ENCODE measurements at places on chromosomes 11 and 22.

DNA sequence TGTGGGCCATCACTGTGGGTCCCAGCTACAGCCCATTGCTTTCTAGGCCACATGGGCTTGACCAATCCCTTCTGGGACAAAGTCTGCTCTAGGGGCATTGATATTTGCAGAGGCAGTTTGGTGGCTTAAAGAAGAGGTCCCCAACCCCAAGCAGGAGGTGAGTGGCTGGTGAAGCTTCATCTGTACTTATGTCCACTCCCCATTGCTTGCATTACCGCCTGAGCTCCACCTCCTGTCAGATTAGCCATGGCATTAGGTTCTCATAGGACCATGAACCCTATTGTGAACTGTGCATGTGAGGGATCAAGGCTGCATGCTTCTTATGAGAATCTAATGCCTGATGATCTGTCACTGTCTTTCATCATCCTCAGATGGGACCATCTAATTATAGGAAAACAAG lies 54.4 kb upstream of the CADM1 start:
- DNase-seq = no peak

DNA sequence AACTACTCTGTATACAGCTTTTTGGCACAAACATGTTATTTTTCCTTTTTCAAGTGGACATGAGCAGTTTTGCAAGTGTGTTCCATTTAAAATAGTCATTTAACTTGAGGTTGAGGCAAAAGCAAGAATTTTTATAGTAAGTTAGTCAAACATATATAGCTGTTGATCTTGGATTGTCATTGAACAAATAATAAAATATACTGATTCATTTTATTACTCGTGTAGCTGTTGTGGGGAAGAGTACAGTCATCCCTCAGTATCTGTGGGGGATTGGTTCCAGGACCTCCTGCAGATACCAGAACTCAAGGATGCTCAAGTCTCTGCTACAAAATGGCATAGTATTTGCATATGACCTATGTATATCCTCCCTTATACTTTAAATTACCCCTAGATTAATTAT lies 45.3 kb downstream of the EXT2 start:
- DNase-seq = no peak

- no peak for DNase-seq
Measured at GRCh38 chr11:125350206-125351032, 145.6 kb downstream of the FEZ1 start.

GRCh38 chr11:84522331-84522730 lies 1104.8 kb downstream of the DLG2 start:
- no peak for DNase-seq

DNA sequence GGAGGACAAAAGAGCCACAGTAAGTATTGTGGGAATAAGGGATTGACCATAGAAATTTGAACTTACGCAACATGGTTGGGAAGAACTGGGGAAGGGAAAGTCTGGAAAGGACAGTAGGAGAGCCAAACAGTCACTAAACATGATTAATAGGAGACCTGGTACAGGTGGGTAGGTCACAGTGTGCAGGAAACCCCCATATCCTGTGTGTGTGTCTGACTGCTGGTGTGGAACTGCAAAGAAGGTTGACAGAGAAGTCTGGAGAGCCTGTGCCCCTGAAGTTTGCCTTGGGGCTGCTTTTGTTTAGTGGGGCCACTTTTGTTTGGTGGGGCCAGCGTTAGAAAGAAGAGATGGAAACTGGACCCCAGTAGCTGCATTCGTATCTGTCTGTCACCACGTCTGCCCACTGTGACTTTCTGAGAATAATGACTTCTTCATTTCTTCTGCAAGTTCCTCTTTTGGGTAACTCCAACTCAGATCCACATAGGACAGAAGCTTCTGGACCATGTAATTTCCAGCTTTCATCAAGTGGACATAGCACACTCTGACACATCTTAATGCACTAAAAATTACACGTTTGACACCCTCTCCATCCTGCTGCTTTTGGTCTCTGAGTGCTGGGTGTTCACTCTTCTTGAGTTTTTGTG lies 126.8 kb upstream of the RAG2 start:
- no peak for DNase-seq

DNA sequence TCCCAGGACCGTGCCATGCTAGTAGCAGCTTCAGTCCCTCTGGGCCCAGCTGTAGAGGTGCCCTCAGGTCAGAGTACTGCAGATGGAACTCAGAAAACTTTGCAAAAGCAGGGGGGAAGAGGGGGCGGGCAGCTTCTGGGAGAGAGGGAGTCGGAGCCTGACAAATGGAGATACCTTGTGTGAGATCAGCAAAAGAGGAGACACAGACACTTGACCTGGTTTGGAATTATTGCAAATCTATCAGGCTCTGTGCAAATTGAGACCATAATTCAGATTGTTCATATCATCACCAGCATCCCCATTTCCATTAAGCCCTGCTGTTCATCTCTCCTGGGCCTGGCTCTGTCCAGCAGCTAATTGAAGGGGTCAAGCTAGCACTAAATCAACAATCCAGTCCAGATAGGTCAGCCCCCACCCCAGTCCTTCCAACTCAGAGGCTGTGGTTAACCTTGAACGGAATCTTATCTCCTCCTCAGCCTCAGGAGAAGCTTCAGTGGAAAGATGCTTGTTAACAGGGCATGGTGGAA lies 292.6 kb upstream of the PLET1 start:
- DNase-seq = no peak

DNA sequence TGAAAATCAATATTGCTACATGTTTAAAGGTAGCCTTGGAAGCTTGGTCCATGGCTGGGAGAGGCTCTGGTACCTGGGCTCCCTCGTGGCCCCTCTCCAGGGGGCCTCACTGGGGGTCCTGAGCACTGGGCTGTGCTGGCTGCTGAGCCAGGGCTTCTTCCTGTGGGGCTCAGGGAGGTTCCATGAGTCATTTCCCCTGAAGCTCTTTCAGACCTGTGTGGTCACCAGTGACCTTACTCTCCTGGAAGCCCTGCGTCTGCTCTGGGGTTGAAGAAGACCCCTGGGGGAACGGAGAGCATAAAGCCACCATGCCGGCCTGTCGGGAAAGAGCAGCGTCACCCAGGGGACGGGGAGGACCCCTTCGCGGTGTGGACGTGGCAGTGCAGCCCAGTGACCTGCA lies 389.0 kb downstream of the TBC1D22A start:
- no peak for DNase-seq

GRCh38 chr11:36492724-36493304 lies 17.3 kb downstream of the TRAF6 start:
- DNase-seq = peak; percentile 45

GRCh38 chr11:78395597-78395996 lies 22.0 kb downstream of the GAB2 start:
- DNase-seq = no peak

Measured in NCI-H2081 (cell line).